ENCODE measurements at places on chromosomes 3 and 15. TPM values are rescaled to one million over a fixed set of nuclear protein-coding genes. Genes with fewer than 3 reads are reported as not detected.

LCMT2 gene
- total RNA-seq: 9.2 TPM

SHF gene
- total RNA-seq: 1.9 TPM

COMMD4 gene
- 81.1 TPM for total RNA-seq

SNX33 gene
- 8.5 TPM for total RNA-seq

All from pulmonary artery endothelial cell (primary cell).